ENCODE measurements at places on chromosomes 12 and 14. TPM values are rescaled to one million over a fixed set of nuclear protein-coding genes. Genes with fewer than 3 reads are reported as not detected.

Gene HELB
- 24.2 TPM for total RNA-seq

Gene ATP6V1D
- total RNA-seq, result 36.5 TPM

Gene TAS2R46
- 1.5 TPM for total RNA-seq

Gene CCDC177
- total RNA-seq, result not detected

Gene PTCSC3
- total RNA-seq, result not detected

GRCh38 chr14:40309124-40309523, 876.9 kb upstream of the FBXO33 start:
- H3K27ac ChIP-seq, result no peak overlapping the region
- no peak for DNase-seq
- H3K36me3 ChIP-seq, result no peaks in the 10 kb centered on the region
- H3K27me3 ChIP-seq, result no peaks in the 10 kb centered on the region
- H3K4me1 ChIP-seq, result no peaks in the 10 kb centered on the region
- H3K4me3 ChIP-seq, result no peak overlapping the region

DNA sequence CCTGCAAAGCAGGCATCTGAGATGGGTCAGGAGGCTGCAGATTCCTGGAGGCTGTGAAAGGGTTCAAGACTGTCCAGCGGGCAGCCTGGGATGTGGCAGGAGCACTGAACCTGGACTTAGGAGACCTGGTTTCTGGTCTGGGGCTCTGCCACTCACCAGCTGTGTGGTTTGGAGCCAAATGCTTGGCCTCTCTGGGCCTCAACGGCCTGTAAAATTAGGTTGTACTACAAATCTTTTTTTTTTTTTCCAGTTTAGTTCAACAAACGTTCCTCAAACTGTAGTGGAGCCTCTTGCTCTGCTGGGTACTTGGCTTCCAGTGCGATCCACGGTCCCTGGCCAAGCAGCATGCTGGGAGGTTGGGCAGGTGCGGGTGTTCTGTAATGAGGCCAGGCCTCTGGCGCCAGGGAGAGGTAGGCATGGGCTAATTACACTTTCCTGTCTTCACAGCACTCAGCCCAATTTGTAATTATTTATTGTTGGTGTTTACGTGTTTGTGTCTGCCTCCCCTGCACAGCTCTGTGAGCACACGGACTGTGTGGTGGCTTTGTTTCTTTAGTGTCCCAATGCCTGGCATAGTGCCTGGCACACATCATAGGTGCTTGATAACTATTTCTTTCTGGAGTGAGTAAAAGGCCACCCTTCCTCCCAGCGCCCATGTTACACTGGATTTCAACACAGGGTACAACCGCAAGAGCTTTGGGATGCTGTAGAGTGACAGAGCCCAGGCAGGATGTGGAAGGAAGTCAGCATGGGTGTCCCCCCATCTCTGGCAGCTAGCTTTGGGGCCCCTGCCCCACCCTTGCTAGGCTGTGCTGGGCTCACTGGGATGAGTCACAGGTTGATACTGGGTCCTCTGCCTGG, 5.8 kb upstream of the KRT80 start:
- H3K4me3 ChIP-seq, result no peak overlapping the region
- DNase-seq, result no peak
- H3K27me3 ChIP-seq, result peaks cover 3% of the 10 kb centered on the region

- H3K27me3 ChIP-seq, result no peaks in the 10 kb centered on the region
- H3K36me3 ChIP-seq, result peaks cover 27% of the 10 kb centered on the region
- H3K27ac ChIP-seq, result no peak overlapping the region
- no peak overlapping the region for H3K4me3 ChIP-seq
- no peak for DNase-seq
Measured at GRCh38 chr14:99413172-99413571, 67.5 kb downstream of the SETD3 start.

- no peaks in the 10 kb centered on the region for H3K27me3 ChIP-seq
- no peaks in the 10 kb centered on the region for H3K36me3 ChIP-seq
- no peak for DNase-seq
- no peaks in the 10 kb centered on the region for H3K4me1 ChIP-seq
Measured at GRCh38 chr12:16719713-16720416, 113.9 kb upstream of the LMO3 start.

DNA sequence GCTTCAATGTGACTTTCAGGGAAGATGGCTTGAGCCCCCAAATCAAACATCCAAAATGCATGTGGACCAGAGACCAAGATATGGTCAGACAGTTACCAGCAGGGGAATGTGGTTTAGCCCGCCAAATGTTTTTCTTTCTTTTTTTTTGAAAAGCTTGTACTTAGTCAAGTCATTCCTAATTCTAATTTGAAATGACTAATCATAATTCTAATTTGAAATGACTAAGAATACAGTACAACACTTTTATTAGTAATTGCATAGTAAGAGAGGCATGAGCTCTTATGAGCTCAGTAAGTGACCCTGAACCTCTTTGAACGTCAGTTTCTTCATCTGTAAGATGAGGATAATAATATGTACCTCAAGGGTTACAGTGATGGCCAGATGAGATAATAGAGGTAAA, 72.4 kb downstream of the HECTD4 start:
- no peak overlapping the region for H3K4me3 ChIP-seq
- no peak for DNase-seq

DNA sequence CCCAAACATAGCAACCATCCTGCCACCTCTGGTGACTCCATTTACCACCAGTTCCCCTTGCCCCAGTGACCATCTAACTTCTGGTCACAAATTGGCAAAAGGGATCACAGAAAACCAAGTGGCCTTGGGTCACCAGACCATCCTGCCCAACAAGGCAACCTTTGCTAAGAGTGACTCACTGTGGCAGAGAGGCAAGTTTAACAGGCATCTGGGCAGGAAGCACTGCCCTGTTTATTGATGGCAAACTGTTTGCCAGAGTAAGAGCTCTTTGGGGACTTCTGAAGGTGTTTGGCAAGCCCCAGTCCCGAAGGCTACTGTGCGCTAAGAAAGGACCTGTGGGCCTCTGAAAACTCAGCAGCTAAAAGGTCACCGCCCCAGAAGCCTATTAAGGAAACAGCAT, 28.2 kb upstream of the TMEM233 start:
- H3K4me1 ChIP-seq, result no peaks in the 10 kb centered on the region
- H3K4me3 ChIP-seq, result no peak overlapping the region
- H3K27me3 ChIP-seq, result no peaks in the 10 kb centered on the region

DNA sequence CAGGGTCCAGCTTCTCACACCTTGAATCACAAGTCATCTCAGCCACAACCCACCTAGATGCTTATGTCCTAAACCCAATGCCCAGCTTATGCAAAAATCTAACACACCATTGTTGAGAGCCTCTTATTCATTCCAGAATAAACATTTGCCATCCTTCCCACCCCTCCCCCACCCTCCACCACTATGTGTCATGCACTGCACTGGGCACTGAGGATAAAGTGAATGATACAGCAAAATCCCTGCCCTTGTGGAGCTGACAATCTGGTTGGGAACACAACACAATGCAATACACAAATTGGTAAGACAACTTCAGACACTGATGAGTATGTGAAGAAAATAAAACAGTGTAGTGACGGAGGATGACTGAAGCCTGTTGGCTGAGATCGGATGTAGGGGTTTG, 1.4 kb upstream of the GLTP start:
- peak overlapping the region; percentile 1 for H3K27ac ChIP-seq
- H3K27me3 ChIP-seq, result peaks cover 20% of the 10 kb centered on the region
- H3K36me3 ChIP-seq, result no peaks in the 10 kb centered on the region
- no peak for DNase-seq
- no peak overlapping the region for H3K4me3 ChIP-seq

DNA sequence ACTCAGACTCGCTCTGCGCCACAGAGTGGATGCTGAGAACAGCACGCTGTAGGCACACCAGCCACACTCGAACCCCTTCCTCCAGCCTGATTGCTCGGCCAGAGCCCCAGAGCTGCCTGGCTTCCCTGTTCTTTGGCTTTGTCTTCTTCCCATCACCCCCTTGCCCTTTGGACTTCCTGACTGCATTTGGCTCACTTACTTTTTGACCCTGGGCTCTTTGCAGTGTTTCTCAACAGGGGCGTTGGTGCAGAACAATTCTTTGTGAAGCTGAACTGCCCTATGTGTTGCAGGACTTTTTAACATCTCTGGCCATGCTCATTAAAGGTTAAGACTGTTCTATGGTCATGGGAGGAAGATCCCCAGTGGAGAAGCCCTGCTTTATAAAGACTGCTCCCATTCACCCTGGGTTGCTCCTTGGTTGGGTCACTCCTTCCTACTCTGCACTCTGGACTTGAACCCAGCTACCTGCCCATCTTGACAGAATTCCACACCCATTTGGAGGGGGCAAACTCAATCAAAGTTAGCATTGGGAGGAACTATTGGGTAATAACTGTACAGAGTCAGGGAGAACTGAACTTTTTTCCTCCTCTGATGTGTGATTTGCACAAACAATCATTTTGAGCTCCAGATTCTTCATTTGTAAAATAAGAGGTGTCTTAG, 127.7 kb upstream of the PLEKHG7 start:
- no peaks in the 10 kb centered on the region for H3K27me3 ChIP-seq
- H3K4me1 ChIP-seq, result no peaks in the 10 kb centered on the region
- no peak for DNase-seq
- no peaks in the 10 kb centered on the region for H3K36me3 ChIP-seq
- no peak overlapping the region for H3K4me3 ChIP-seq
- no peak overlapping the region for H3K27ac ChIP-seq

GRCh38 chr12:46223047-46223446, 45.8 kb downstream of the SLC38A1 start:
- no peaks in the 10 kb centered on the region for H3K27me3 ChIP-seq
- H3K27ac ChIP-seq, result peak overlapping the region; percentile 84
- peaks cover 86% of the 10 kb centered on the region for H3K4me1 ChIP-seq
- peaks cover 91% of the 10 kb centered on the region for H3K36me3 ChIP-seq
- peak overlapping the region; percentile 2 for H3K4me3 ChIP-seq

- no peak overlapping the region for H3K27ac ChIP-seq
- H3K4me3 ChIP-seq, result no peak overlapping the region
- H3K36me3 ChIP-seq, result no peaks in the 10 kb centered on the region
- DNase-seq, result peak; percentile 37
Measured at GRCh38 chr12:43957732-43958372, 122.0 kb downstream of the TMEM117 start.

DNA sequence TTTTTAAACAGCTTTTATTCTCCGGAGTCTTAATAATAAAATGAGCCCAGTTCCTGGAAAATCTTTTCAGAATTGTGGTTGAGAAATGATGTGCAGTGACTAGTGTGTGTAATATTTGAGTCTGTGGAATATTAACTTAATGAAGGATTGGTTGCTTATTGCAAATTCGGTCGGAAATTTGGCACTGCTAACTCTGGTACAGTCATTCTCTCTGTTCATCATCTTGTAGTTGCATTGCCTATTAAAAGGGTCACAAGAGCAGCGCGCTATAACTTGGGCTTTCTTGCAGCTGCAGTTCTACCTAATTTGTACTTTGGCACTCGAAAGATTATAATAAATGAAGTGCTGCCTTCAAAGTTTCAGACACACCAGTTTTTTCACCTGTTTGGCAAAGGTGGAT, 146.0 kb downstream of the FLRT2 start:
- no peak for DNase-seq
- H3K27me3 ChIP-seq, result no peaks in the 10 kb centered on the region
- H3K27ac ChIP-seq, result no peak overlapping the region
- H3K36me3 ChIP-seq, result no peaks in the 10 kb centered on the region
- H3K4me3 ChIP-seq, result no peak overlapping the region
- H3K4me1 ChIP-seq, result no peaks in the 10 kb centered on the region

DNA sequence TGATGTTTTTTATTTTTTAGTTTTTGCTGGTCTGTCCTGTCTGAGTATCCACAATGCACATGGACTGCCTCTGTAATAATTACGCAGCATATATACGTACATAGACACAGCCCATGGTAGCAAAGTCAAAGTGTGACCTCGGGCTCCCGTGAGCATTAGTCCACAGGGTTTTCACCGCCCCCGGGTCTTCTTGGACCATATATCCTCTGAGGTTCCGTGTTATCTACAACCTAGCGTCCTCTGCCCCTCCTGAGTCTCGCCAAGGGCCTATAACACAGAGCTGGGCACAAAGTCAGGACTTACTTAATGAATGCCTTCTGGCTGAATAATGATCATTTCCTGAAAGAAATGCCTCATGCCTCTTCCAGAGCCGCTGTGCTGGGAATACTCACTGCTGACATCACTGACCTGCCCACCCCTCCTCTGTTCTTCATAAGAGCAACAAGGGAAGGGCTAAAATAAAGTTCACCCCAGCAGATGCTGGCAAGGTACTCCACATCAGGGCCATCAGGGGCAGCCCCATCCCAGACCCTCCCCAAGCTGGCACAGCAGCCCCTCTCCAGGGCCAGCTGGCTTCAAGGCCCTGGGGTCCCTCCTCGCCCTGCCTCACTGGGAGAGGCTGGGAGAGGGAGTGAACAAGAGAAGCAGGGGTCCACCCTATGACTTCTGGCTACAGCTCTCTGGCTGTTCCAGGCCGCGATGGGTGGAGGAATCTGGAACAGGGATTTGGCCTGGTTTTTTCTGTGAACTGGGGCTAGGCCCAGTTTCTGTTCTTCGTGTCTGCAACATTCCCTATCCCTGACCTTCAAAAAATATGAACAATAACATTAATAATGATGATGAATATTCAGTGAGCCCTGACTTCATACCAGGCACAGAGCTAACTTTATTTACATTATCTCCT, 7.9 kb downstream of the HDAC7 start:
- no peak for DNase-seq
- H3K27me3 ChIP-seq, result no peaks in the 10 kb centered on the region
- H3K36me3 ChIP-seq, result peaks cover 67% of the 10 kb centered on the region
- peak overlapping the region; percentile 90 for H3K4me3 ChIP-seq

GRCh38 chr12:57151741-57152630, 4.6 kb upstream of the LRP1-AS start:
- no peak for DNase-seq
- peaks cover 3% of the 10 kb centered on the region for H3K27me3 ChIP-seq
- H3K4me3 ChIP-seq, result no peak overlapping the region
- H3K36me3 ChIP-seq, result no peaks in the 10 kb centered on the region
- peaks cover 5% of the 10 kb centered on the region for H3K4me1 ChIP-seq
- peak overlapping the region; percentile 47 for H3K27ac ChIP-seq

DNA sequence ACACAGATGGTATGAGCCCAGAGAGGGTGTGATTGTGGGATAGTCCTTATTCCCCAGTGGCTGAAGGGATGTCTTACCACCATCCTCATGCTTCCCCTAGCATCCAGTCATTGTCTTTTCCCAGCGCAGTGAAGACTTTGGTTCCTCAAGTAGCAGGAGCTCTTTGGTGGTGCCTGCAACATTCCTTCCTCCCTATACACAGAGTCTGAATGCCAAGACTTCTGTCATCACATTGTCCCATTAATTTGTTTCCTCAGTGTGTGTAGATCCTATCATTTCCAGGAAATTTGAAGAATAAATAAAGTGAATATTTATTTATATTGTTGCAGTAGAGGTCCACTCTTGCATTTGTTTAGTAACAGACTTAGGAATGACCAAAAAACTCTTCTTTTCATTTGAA, 147.2 kb downstream of the DACT1 start:
- no peak overlapping the region for H3K27ac ChIP-seq
- H3K4me1 ChIP-seq, result no peaks in the 10 kb centered on the region
- no peaks in the 10 kb centered on the region for H3K36me3 ChIP-seq

DNA sequence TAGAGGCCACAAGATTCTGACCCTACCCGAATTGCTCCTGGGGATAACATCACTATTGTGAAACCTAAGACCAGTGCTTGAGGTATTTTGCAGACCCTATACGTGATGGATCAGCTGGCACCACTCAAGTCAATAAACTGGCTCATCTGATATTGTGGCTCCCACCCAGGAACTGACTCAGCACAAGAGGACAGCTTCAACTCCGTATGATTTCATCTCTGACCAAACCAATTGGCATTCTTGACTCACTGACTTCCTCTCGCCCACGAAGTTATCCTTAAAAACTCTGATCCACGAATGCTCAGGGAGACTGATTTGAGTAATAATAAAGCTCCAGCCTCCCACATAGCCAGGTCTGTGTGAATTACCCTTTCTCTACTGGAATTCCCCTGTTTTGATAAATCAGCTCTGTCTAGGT, 1036.1 kb upstream of the TMEM132C start:
- no peaks in the 10 kb centered on the region for H3K27me3 ChIP-seq
- H3K4me3 ChIP-seq, result no peak overlapping the region
- H3K4me1 ChIP-seq, result no peaks in the 10 kb centered on the region
- H3K36me3 ChIP-seq, result no peaks in the 10 kb centered on the region
